T-helper 17 cell (primary cell): ENCODE measurements at places on chromosomes 11 and 22. TPM values are rescaled to one million over a fixed set of nuclear protein-coding genes. Genes with fewer than 3 reads are reported as not detected.

CD44 gene
- total RNA-seq = 1,118 TPM

TIMM8B gene
- 12.0 TPM for total RNA-seq

OR10A2 gene
- not detected for total RNA-seq

POU2F3 gene
- total RNA-seq = not detected

CDHR5 gene
- total RNA-seq = not detected

SLC25A45 gene
- 57.7 TPM for total RNA-seq

DNA sequence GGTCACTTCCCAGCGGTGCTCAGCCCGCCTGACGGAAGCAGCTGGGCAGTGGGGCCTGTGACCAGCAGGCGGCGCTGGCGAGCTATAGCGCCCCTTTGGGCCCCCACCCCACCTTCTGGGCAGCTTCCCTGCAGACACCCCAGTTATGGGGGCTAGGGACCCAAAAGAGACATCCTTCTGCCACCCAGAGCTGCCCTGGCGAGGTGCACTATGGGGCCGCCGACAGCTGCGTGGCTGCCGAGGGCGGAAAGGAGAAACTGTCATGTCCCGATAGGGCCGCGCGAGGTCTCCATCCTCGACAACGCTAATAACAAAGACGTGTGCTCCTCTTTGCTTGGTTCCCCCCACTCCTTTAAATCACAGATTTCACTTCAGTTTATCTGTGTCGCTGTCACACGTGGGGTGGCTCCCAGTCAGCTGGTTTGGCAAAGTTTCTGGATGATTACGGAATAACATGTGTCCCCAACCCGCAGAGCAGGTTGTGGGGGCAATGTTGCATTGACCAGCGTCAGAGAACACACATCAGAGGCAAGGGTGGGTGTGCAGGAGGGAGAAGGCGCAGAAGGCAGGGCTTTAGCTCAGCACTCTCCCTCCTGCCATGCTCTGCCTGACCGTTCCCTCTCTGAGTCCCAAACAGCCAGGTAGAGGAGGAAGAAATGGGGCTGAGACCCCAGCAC lies 673 bp upstream of the MYO7A start:
- DNase-seq = peak; percentile 62
- peak overlapping the region; percentile 74 for H3K4me3 ChIP-seq
- no peaks in the 10 kb centered on the region for H3K36me3 ChIP-seq
- H3K27ac ChIP-seq = no peak overlapping the region
- H3K4me1 ChIP-seq = peaks cover 12% of the 10 kb centered on the region

MPZL3 gene
- total RNA-seq = 24.5 TPM

FAM181B gene
- not detected for total RNA-seq

MS4A3 gene
- total RNA-seq = 0.39 TPM

- H3K36me3 ChIP-seq = peaks cover 4% of the 10 kb centered on the region
- H3K27me3 ChIP-seq = no peaks in the 10 kb centered on the region
- H3K4me1 ChIP-seq = peaks cover 28% of the 10 kb centered on the region
- DNase-seq = no peak
These were observed 5.5 kb downstream of the KIAA0930 start for GRCh38 chr22:45235101-45235777.

DNA sequence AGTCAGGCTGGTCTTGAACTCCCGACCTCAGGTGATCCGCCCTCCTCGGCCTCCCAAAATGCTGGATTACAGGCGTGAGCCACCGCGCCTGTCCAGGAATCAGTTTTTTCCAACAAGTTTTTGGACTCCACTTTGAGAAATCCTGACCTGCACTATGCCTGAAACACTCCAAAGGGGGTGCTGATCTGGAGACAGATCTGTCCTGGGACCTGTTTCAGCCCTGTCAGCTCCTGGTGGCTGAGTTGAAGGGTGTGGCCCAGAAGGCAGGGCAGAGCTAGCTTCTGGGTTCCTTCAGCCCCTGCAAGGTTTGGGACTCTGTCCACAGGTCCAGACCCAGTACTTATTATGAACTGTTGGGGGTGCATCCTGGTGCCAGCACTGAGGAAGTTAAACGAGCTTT lies 1.2 kb downstream of the DNAJC4 start:
- H3K4me1 ChIP-seq = peaks cover 34% of the 10 kb centered on the region
- H3K36me3 ChIP-seq = no peaks in the 10 kb centered on the region
- H3K4me3 ChIP-seq = peak overlapping the region; percentile 92
- no peak for DNase-seq
- peak overlapping the region; percentile 90 for H3K27ac ChIP-seq

OTUB1 gene
- total RNA-seq = 65.1 TPM

MS4A15 gene
- not detected for total RNA-seq

GRCh38 chr22:49815641-49816091 lies 12.0 kb downstream of the BRD1 start:
- H3K27ac ChIP-seq = peak overlapping the region; percentile 91
- H3K4me1 ChIP-seq = peaks cover 49% of the 10 kb centered on the region
- H3K36me3 ChIP-seq = no peaks in the 10 kb centered on the region
- H3K4me3 ChIP-seq = peak overlapping the region; percentile 21
- DNase-seq = no peak
- H3K27me3 ChIP-seq = no peaks in the 10 kb centered on the region

GRCh38 chr11:32817852-32818183 lies 11.9 kb upstream of the PRRG4 start:
- H3K27me3 ChIP-seq = peaks cover 34% of the 10 kb centered on the region
- no peaks in the 10 kb centered on the region for H3K4me1 ChIP-seq
- no peaks in the 10 kb centered on the region for H3K36me3 ChIP-seq
- no peak for DNase-seq
- no peak overlapping the region for H3K27ac ChIP-seq

SLC6A5 gene
- not detected for total RNA-seq

DNA sequence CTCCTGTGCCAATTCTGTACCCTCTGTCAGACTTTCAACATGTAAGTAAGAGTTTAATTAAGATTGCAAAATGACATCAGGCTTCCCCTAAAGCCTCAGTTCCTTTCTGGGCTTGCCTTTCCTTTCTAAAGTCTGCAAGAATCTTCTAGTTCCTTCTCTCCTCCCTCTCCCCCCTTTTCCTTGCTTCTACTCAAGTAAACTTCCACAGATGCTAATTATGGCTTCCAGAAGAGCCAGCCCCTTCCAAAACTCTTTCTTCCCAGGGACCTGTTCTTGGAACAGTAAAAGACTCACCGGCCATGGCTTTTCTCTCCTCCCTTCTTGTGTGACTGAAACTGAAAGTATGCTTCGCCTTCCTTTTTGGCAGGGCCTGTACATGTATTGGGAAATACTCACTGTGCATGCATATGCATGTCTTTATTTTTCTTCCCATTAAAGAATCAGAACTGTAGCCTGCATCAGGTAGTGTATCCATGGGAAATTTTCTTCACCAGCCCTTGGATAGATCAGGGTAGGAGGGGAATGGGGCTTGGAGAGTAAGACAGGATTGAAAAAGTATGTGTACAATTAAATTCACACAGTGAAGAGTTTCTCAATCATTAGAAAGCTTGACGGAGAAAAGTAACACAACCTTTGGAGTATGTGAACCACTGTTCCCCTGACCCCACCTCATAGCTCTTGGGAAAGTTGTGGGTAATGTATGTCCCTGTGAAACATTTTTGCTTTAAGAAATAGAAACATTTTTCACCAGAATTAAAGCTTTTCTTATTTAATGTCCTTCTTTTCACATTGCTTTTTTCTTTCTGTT lies at the start of gene CASP1:
Gene CASP1 (minus strand): TSS at position 332 of the 808 bp plus-strand sequence. CDS start 31 bp downstream, at position 301.
- peak within 1 kb of the TSS; percentile 100 for H3K4me3 ChIP-seq
- H3K36me3 ChIP-seq = peaks cover 15% of the 10 kb centered on the region
- no peak for DNase-seq
- H3K4me1 ChIP-seq = peaks cover 29% of the 10 kb centered on the region
- H3K27ac ChIP-seq = peak within 1 kb of the TSS; percentile 98

- peaks cover 39% of the 10 kb centered on the region for H3K27me3 ChIP-seq
- DNase-seq = no peak
- H3K36me3 ChIP-seq = peaks cover 4% of the 10 kb centered on the region
- no peak overlapping the region for H3K4me3 ChIP-seq
These were observed 165.9 kb upstream of the NCAM1 start for GRCh38 chr11:112795142-112795815.

COPB1 gene
- 59.5 TPM for total RNA-seq

DNA sequence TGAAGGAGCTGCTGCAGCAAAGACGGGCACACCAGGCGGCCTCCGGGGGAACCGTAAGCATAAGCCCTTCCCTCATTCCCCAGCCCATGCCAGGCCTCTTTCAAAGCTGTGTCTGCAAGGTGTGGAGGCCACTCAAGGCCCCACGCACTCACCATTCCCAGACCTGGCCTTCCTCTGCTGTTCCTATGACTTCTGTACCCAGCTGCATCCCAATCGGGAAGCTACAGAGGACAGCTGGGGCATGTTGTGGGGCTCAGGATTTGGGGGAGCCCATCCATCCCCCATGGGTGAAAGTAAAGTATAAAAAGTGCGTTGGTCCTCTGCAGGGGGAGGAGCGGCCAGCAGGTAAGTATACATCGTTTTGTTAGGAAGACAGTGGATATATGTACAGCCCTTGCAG lies 2.2 kb downstream of the POU2AF3 start:
- peaks cover 50% of the 10 kb centered on the region for H3K27me3 ChIP-seq
- H3K4me3 ChIP-seq = no peak overlapping the region
- H3K27ac ChIP-seq = no peak overlapping the region
- H3K36me3 ChIP-seq = peaks cover 2% of the 10 kb centered on the region
- DNase-seq = no peak

DNA sequence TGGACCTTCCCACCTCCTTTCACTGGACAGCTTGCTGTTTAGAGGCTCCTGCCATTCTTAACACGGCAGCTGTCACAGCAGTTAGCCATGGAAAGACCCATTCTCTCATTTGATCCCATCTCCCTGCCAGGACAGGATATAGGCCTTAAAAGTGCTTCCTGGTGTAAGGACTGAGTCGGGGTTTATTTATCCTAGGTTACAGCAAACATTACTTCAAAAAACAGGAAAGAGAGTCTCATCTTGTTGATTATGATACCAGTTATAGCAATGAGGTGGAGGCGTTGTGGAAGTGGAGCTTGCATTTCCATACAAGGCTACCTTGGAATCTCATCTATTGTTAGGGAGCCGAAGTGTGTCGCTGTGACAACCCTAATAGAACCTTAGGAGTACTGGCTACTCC lies 17.4 kb upstream of the ETS1 start:
- H3K27ac ChIP-seq = peak overlapping the region; percentile 30
- no peak for DNase-seq
- peaks cover under 1% of the 10 kb centered on the region for H3K36me3 ChIP-seq
- H3K27me3 ChIP-seq = no peaks in the 10 kb centered on the region

DNA sequence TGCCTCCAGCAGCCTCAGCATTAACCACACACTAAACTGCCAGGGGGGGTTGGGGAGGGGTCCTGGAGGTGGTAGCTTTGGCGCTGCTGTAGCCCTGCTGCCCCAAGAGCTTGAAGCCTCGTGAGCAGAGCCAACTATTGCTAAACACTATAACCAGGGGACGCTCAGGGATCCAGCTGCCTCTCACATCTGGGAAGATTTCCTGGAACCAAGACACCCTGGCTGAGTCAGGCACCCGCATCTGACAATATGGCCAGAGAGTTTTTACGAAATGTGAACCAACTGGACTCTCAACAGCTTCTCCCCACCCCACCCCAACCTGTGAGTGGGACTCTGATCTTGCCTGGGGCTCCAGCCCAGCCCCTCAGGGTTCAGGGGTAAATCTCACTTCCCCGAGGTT lies 14.3 kb downstream of the C1QTNF6 start:
- H3K4me3 ChIP-seq = no peak overlapping the region
- no peak overlapping the region for H3K27ac ChIP-seq
- no peak for DNase-seq

DNA sequence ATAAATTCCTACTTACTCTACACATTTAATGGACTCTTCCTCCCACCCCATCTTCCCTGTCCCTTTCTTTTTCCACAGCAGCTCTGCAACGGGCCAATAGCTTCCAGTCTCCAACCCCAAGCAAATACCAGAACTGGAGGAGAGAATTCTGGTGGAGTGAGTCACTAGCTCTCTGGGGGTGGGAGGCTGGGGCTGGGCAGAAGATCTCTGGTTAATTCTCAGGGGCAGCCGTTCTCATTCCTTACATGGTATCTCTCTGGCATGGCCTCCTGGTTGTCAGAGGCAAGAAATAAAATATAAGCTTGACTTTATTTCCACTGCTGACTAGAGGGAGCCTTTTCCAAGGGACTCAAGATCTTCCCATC lies 90.4 kb upstream of the PARVA start:
- no peak overlapping the region for H3K4me3 ChIP-seq
- peaks cover 24% of the 10 kb centered on the region for H3K4me1 ChIP-seq
- no peak overlapping the region for H3K27ac ChIP-seq
- H3K27me3 ChIP-seq = no peaks in the 10 kb centered on the region
- H3K36me3 ChIP-seq = no peaks in the 10 kb centered on the region

PGA3 gene
- total RNA-seq = not detected

DNA sequence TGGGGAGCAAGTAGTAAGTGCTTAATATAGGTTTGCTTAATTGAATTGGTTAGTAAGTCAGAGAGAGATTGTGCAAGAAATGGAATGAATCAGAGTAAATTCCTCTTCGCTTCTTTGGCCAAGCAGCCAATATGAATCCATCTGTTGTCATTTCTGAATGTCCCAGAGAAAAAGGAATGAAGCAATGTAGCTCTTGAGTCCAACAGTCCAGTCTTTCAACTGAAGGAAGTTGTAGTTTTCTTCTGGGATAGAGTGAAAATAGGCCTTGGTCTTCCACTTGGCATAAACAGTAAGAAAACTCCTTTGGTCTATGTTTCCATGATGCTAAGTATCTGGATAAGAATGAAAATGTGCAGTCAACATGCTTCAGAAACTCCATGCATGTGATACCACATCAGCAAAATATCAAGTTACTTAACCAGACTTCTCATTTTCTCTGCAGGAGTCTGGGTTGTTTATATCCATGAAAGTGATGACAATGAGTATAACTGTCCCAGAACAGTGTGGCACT lies 1.8 kb upstream of the FIBIN start:
- no peaks in the 10 kb centered on the region for H3K27me3 ChIP-seq
- no peaks in the 10 kb centered on the region for H3K36me3 ChIP-seq
- no peak for DNase-seq
- no peak overlapping the region for H3K4me3 ChIP-seq
- H3K4me1 ChIP-seq = no peaks in the 10 kb centered on the region
- H3K27ac ChIP-seq = no peak overlapping the region

GRCh38 chr11:27622541-27623300 lies 77.5 kb downstream of the BDNF start:
- H3K4me1 ChIP-seq = no peaks in the 10 kb centered on the region
- no peak overlapping the region for H3K27ac ChIP-seq
- no peak for DNase-seq
- no peak overlapping the region for H3K4me3 ChIP-seq

GRCh38 chr11:2517386-2518064 lies 72.7 kb downstream of the KCNQ1 start:
- H3K36me3 ChIP-seq = no peaks in the 10 kb centered on the region
- no peak overlapping the region for H3K4me3 ChIP-seq
- peak overlapping the region; percentile 67 for H3K27ac ChIP-seq
- peaks cover 2% of the 10 kb centered on the region for H3K4me1 ChIP-seq

- H3K4me3 ChIP-seq = no peak overlapping the region
- DNase-seq = no peak
- peaks cover 4% of the 10 kb centered on the region for H3K36me3 ChIP-seq
- H3K27me3 ChIP-seq = peaks cover 5% of the 10 kb centered on the region
- peaks cover 7% of the 10 kb centered on the region for H3K4me1 ChIP-seq
- no peak overlapping the region for H3K27ac ChIP-seq
These were observed 5.0 kb downstream of the CCND1 start for GRCh38 chr11:69645801-69646492.
